ENCODE measurements at places on chromosomes 3 and 15. TPM values are rescaled to one million over a fixed set of nuclear protein-coding genes. Genes with fewer than 3 reads are reported as not detected.

DNA sequence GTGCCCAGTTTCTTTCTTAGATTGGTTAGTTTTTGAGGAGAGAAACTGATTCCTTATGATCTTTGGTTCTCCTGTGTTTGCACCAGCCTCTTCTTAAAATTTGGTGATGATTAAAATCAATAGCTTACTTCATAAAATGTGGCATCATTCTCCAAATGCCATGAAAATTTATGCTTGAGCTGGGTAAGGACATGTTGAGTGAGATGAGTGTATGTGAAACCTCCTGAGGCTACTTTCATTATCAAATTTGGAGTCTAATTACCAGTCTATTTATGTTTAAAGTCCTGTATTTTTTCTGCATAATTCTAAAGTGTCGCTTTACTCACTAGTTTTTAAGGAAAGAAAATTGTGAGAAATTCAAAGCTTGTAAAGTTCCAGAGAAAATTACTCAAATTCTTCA, 102.1 kb downstream of the DIPK2A start:
- no peaks in the 10 kb centered on the region for H3K4me1 ChIP-seq
- no peak overlapping the region for H3K4me3 ChIP-seq
- H3K27ac ChIP-seq, result no peak overlapping the region
- no peak for DNase-seq
- no peaks in the 10 kb centered on the region for H3K36me3 ChIP-seq

DNA sequence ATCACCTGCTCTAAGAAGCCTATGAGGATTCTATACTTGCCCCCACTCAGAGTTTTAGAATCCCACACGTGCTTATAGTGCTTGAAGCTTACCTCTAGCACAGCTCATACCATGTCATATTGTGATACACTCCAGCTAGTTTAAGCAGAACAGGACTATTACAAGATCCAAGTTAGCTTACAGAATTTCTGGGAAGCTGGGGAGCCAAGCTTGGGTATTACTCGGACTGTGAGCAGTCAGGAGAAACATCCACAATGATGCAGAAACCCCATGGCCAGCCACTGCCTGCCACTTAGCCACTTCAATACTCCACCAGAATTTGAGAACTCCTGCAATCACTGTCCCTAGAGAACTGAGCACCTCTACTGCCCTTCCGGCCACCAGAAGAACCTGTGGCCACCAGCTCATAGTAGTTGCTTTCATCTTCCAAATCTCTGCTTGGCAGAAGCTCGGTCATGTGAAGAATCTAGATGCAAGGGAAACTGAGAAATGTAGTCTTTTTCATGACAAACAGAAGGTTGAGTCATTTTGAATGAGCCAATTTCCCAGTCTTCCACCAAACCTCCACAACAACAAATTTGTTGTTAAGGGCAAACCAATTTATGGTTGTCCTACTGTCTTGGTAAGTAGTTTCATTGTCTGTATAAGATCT, 27.7 kb upstream of the SSR3 start:
- no peaks in the 10 kb centered on the region for H3K27me3 ChIP-seq
- no peak overlapping the region for H3K4me3 ChIP-seq
- no peak for DNase-seq
- no peak overlapping the region for H3K27ac ChIP-seq
- no peaks in the 10 kb centered on the region for H3K36me3 ChIP-seq
- H3K4me1 ChIP-seq, result peaks cover 5% of the 10 kb centered on the region

The NEO1 gene
- total RNA-seq, result 11.6 TPM

DNA sequence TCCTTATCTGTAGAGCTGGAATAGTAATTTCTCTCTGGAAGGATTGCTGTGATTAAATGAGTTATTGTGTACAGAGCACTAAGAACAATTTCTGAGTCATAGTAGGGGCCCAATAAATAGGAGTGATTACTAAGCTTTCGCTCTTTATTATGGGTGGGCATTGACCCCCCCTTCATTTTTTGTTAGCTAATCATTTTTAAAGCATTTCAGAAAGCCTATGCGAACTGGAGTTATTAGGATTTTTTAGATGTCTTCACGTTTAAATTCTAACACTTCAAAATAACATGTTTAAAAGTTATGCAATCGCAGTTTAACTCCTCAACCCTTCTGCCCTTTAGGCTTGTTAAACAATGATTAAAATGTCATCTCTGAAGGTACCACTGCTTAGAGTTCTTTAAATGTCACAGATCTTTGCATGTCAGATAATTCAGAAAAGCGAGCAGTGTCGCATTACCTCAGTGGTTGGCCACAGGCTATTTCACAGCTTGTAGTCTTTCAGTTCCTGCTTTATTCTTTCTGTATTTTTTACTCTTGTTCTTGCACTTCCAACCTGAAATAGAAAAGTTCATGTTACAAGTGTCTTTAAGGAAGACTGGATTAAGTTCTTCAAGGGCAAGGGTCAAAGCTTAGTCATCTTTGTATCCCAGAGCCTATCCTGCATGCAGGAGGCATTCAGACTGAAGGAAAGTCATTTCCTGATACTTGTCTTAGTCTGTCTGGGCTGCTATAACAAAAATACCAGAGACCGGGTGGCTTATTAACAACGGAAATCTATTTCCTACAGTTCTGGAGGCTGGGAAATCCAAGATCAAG, 102.9 kb downstream of the FNDC3B start:
- no peak overlapping the region for H3K4me3 ChIP-seq
- peak overlapping the region; percentile 47 for H3K27ac ChIP-seq
- H3K4me1 ChIP-seq, result peaks cover 70% of the 10 kb centered on the region

The ASB14 gene
- total RNA-seq, result 5.1 TPM

The HACL1 gene
- 12.6 TPM for total RNA-seq

GRCh38 chr3:107221856-107222255, 155.4 kb upstream of the CCDC54 start:
- no peak for DNase-seq
- no peaks in the 10 kb centered on the region for H3K27me3 ChIP-seq
- H3K4me1 ChIP-seq, result peaks cover 2% of the 10 kb centered on the region
- H3K4me3 ChIP-seq, result no peak overlapping the region
- no peak overlapping the region for H3K27ac ChIP-seq
- no peaks in the 10 kb centered on the region for H3K36me3 ChIP-seq

DNA sequence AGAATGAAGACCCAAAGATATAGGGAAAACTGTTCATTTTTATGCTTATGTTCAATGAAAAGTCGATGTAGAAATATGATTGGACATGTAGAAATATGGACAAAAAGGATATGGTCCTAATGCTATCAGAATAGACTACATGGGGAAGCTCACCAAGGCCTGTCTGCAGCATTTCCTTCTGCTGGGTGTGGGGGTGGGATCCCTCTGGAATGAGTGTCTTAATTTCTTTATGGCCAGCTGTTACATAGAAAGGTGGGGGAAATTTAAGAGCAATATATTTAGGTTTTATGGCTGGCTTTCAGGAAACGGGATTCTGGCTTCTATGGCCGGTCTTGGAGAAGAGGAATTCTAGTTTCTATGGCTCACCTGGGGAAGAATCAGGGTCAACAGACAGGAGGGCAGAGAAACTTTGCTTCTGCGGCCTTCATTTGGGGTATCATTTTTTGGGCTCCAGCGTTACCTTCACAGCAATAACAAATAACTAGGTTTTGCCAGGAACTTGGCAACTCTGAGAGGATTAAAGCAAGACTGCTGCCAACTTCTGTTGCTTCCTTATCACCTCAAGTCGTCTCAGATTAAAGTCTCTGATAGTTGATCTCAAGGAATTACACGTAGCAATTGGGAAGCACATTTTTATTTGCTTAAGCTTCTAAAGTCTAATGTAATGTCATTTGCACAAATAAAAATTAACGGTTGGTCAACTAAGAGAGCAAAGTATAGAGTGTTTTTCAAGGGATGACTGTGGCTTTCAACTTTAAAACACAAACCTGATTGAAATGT, 57.0 kb upstream of the GATM start:
- DNase-seq, result no peak
- no peak overlapping the region for H3K4me3 ChIP-seq

GRCh38 chr3:33035596-33035995, 61.4 kb downstream of the GLB1 start:
- no peak overlapping the region for H3K27ac ChIP-seq
- H3K4me3 ChIP-seq, result no peak overlapping the region
- no peaks in the 10 kb centered on the region for H3K27me3 ChIP-seq
- DNase-seq, result no peak
- no peaks in the 10 kb centered on the region for H3K4me1 ChIP-seq
- H3K36me3 ChIP-seq, result peaks cover 59% of the 10 kb centered on the region

DNA sequence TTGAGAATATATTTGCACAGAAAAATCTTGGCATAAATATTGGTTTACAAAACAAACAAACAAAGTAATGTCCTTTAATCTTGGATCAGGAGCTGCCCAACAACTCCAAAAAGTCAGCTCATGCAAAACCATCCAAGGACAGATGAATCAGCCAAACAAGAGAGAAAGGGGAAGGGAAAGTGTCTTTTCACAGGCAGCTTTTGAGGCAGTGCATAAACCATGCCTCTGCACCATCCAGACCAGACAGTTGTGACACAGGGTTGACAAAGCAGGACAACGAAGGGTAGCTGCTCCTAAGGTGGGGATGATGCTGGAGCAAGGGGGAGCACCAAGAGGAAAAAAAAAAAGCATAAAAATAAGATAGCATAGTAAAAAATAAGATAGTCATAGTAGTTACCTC, 8.7 kb downstream of the CD86 start:
- no peak overlapping the region for H3K27ac ChIP-seq
- DNase-seq, result no peak
- H3K4me3 ChIP-seq, result no peak overlapping the region
- H3K4me1 ChIP-seq, result no peaks in the 10 kb centered on the region

DNA sequence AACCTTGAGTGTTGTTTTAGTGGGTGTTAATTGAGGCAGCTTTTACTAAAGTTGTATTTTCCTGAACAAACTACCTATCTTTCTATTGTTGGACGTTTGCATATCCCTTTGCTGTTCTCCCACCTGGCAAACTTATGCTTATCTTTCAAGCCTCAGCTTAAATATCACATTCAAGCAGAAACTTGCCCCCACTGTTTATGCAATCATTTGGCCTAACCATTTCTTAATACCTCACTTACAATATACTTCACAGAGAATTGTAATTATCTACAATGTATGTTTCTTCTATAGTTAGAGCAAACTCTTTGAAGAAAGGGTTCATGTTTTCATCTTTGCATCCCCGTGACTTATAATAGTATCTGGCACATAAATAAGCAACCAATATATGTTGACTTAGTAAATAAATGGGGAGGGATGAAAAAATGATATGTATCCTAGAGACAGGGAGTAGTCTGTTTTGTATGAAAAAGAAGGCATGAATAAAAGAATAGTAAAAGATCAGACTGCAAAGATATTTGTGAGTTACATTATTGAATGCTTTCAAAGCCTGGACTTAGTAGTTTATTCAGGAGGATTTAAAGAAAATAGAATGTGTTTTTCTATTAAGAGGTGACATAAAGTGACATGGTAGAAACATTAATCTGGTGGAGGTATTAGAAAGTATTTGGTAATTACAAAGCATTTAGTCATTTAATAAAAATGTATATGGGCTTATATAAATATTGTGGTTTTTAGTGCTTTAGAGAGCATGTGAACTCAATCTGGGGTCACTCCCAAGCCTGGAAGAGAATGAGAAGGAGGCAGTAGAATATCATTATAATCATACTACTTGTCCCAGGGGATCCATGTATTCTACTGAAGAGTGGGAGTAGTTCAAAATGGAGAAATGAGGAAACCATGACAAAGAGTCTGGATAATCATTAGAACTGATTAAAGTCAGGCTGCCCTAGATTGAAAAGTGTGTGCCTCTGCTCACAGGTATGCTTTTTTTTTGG, 60.0 kb upstream of the DCBLD2 start:
- H3K36me3 ChIP-seq, result no peaks in the 10 kb centered on the region
- H3K27ac ChIP-seq, result no peak overlapping the region
- no peaks in the 10 kb centered on the region for H3K27me3 ChIP-seq
- H3K4me1 ChIP-seq, result no peaks in the 10 kb centered on the region
- H3K4me3 ChIP-seq, result no peak overlapping the region
- DNase-seq, result no peak

DNA sequence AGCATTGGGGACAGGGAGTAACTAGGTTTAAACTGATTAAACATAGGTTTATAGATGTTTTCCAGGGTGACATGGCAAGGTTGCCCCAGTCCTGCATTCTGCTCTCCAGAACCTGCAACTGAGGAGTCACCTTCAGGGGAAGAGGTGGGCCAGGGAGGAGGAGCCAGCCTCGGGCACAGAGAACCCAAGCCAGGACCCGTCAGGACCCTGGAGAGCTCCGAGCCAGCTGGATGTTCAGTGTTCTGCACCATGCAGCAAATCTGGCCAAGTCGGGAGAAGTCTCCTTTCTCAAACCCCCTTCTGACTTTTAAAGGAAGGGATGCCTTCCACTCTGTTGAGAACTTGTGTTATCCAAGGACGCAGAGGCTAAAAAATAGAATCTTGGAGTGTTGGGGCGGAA, 62.1 kb upstream of the SLC6A11 start:
- H3K4me3 ChIP-seq, result no peak overlapping the region
- DNase-seq, result peak; percentile 62
- no peaks in the 10 kb centered on the region for H3K4me1 ChIP-seq

All from heart left ventricle (tissue), 16 donors.